NCI-H1930 (cell line): ENCODE measurements at places on chromosomes 3 and 15.

DNA sequence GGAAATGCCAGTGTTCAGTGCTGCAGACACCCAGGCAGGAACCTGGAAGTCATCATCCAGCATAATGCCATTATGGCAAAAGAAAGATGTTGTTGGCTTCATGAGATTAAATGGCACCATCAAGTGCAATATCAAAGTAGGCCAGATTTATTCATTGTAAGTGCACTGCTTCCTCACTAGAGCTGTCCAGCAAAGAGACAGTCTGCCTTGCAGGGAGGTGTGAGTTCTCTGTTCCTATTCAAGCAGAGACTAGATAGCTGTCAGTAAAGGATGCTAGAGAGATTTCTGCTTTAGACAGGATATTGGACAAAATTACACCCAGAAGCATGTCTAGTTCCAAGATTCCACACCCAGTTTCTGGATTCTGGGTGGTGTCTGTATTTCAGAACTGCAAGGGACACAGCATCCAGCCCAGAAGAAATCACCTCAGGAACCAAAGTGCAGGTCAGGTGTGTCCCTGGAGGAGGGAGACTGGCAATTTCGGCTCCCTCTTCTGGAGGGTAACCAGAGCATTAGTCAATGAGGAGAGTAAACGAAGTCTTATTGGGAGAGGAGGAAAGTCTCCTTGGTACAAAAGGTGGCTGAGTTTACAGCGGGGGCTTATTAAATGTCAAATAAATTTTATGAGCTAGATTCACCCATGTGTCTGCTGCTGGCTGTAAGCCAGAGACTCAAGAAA lies 377.3 kb downstream of the EPHB1 start:
- no peak for DNase-seq

DNA sequence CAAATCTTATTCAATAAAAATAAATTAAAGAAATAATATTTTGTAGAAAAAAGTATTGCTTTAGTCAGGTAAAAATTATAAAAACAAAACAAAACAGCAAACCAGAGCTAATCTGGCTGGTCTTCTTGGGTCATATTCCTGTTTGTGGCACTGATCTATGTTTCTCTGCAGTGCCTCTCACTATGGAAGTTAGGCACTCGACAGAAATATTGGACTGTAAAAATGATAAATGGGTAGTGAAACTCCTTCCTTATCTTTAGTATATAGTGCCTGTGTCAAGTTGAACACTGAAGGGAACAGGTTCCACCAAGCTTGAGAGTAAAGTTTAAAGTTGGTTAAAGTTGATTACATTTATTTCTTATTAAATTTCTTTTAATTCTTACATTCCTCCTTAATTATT lies 1195.6 kb upstream of the GBE1 start:
- no peak for DNase-seq

DNA sequence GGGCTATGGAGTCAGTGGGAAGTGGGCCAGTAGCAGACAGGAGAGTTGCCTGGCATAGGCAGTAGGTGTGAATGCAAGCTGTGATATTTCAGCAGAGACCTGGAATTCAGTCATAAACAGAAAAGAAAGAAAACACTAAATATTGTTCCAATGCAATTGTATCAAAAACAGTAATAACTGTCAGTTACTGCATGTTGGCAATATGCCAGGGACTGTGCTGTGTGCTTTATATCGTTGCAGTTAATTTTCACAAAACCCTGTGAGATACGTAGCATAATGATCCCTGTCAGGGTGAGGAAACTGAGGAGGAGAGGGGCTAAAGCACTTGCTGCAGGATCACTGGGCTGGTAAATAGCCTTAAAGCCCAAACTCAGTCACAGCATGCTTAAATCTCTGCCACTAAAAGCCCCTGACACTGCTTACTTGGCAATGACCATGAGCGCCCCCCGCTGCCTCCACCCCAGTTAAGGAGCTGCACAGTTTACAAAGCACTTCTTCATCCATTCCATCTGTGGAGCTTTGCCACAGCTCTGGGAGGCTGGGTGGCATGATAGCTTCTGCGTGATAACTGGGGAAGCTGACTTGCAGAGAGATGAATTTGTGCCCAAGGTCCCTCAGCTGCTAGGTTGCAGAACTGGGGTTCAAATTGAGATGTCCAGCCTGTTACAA lies 3.9 kb downstream of the SLC6A1 start:
- no peak for DNase-seq

DNA sequence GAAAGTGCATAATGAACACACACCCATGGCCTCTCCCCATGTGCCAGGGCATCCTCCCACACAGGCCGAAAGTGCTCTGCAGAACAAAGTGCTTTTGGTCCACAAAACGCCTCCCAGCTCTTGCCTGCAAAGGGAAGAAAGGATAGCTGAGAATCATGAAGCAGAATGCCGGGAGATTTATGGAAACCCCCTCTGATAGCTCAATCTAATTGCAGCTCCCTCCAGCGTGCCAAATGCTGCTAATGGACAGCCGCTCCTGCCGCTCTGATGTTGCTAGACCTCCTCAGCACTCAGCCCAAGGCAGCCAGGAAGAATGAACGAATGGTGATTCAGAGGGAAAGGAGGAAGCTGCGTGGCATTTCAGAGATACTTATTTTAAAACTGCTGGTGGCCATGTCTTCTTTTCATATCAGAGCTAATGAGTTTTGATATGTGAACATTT lies 145.3 kb downstream of the TJP1 start:
- no peak for DNase-seq

DNA sequence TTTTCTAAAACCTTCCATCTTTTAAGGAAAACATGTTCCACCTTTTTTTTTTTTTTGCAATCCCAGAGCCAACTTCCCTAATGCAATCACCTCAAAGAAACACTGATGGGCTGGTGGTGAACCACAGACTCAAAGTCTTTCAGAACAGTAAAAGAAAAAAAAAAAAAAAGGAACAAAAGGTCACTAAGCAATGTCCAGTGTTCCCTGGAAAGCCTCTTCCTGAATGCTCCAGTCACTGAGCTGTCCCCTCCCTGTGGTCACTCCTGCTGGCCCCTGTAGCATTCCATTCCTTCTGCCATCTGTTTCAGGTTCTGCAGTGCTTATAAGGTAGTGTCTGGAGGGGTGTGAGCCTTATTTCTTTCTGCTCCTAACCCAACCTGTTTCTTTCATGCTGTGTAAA lies 53.3 kb downstream of the AAGAB start:
- no peak for DNase-seq
